ENCODE measurements at places on chromosomes 5 and 9.

DNA sequence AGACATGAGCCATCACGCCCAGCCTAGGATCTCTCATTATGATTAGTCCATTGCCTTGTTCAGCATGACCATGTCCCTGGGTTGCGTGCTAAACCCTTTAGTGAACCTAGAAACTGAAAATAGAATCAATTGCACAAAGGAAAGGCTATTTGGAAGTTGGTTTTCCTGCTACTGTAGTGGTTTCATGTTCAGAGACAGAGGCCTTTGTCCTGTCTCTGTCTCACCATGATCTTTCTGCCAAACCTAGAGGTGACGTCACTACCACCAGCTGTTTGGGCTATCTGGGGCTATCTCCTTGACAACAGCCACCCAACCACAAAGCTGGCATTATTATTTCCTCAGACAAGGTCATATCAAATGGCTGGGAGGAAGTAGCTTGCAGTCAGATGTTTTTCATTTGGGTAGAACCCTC lies 4.0 kb upstream of the CDK5RAP2 start:
- DNase-seq: no peak

DNA sequence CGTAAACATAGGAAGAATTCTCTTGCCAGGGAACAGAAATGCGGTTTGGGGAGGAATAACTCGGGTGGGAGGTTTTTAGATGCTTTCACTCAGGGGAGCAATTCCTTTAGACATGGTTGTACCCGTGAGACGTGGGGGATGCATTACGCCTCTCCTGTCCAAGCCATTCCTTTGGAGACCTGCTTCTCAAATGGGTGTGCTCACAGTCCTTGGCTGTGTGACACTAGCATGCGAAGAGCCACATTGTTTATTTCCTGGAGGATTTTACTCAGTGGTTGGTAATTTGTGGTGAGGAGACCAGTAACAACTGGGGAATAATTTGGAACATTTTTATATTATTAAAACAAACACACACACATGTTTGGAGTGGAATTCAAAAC lies 18.5 kb downstream of the COL15A1 start:
- DNase-seq: no peak

GRCh38 chr9:90046317-90046861 lies 441.6 kb downstream of the GADD45G start:
- no peak for DNase-seq

- DNase-seq: peak; percentile 79
These were observed 41.2 kb upstream of the CTSL start for GRCh38 chr9:87684627-87685219.

GRCh38 chr5:35149041-35149440 lies 81.2 kb downstream of the PRLR start:
- no peak for DNase-seq

GRCh38 chr5:140393738-140394137 lies 7.9 kb upstream of the ANKHD1 start:
- no peak for DNase-seq

- no peak for DNase-seq
These were observed 26.9 kb upstream of the SYK start for GRCh38 chr9:90774682-90775081.

DNA sequence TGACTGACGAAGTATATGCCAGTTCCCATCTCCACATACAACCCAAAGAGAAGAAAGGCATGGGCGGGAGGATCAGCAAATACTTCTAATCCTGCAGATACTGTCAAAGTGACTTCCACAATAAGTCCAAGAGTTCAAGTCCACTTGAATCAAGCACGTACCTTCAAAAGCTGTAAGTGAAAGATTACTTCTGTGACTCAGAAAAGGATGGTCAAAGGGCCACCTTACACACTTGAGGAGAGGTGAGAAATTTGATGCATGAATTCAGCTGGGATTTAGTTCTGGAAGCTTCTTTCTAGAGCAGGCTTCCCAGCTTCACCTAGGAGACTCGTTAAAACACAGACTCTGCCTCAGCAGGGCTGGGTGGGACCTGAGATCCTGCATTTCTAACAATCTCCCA lies 357.5 kb downstream of the GLIS3 start:
- no peak for DNase-seq

- peak; percentile 75 for DNase-seq
These were observed 22.7 kb upstream of the UBLCP1 start for GRCh38 chr5:159240301-159240870.

- no peak for DNase-seq
These were observed 18.1 kb upstream of the MTX3 start for GRCh38 chr5:80008995-80009765.

DNA sequence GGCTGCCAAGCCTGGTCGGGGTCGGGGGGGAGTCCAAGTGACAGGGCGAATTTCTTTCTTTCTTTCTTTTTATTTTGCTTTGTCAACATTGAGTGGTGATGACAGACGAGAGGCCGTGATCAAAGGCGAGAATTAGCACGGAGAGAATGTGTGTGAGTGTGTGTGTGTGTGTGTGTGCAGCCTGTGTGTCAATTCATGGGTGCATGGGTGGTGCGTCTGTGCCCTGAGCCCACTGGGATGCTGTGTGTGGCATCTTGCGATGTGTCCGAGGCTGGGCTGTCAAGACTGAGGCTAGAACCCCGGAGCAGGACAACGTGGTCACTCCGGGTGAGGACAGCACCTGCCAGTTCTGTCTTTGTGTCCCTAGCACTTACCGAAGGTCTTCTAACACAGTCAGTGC lies 4.7 kb upstream of the FIBCD1 start:
- DNase-seq: no peak

DNA sequence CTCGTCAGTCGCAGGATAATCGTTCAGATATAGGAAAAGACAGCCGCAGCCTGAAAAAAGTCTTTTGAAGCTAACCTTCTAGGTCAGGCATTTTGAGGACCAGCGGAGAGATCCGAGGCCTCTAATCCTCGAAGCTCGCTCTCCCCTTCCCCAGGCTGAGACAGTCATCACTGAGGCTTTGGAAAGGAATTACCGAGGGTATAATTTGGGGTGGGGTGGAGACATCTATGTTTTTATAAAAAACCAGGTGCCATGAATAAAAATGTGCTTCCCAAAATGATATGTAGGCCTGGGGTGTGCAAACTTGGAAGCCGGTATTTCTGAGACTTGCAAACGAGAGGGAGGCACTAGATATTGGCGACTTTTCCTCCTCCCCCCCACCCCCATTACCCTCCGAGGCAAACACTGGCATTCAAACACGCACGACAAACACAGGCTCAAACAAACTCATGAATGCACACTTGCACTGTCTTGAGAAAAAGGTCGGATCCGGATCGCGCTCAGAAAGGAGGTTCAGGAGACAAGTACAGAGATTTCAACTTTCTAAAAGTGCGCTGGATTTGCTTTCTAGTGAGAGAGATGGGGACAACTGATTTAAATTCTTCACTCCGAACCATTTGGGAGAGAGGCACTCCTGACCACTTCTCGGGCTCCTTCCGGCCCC lies 935 bp upstream of the MSX2 start:
- DNase-seq: peak; percentile 73

GRCh38 chr9:111975709-111976108 lies 79.1 kb downstream of the UGCG start:
- DNase-seq: no peak
